ENCODE measurements at places on chromosomes 3 and 15.

DNA sequence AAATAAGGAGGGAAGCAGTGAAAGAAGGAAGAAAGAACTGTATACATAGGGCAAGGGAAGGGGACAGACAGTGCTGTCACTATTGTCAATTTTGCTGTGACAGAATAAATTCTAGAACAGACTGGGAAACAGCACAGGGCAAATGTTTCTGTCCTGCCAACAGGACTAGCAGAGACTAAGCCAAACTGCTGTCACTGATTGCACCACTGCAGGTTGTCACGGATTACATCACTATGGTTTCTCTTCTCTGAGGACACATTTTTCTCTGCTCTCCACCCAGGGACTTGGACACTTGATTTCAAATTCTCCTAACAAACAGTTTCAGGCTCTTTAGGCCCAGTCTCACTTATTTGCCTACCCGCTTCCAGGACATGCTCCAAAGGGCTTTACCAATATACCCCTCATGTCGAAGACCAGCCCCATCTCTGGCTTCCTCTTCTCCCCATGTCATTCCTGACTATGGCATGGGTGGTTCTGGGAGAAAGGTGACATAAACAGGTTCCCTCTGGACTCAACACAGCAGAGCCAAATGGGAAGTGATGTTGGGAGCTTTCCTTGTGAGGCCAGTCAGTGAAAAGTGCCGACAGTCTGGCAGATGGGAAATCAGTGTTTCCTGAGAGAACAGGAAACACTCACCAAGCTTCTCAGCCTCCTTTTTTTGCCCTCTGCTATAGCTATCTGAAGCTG, 70.2 kb upstream of the ST3GAL6 start:
- DNase-seq, result no peak

GRCh38 chr3:9902372-9903237, at the start of gene IL17RE:
IL17RE (plus strand) TSS chr3:9902848; CDS start chr3:9902933, 85 bp downstream.
- DNase-seq, result no peak

- no peak for DNase-seq
These were observed 776.3 kb downstream of the TUSC7 start for GRCh38 chr3:117485841-117486240.

- no peak for DNase-seq
These were observed 29.8 kb downstream of the DNAJC19 start for GRCh38 chr3:180959691-180960090.

GRCh38 chr15:56076640-56077039, 83.2 kb upstream of the NEDD4 start:
- DNase-seq, result no peak

DNA sequence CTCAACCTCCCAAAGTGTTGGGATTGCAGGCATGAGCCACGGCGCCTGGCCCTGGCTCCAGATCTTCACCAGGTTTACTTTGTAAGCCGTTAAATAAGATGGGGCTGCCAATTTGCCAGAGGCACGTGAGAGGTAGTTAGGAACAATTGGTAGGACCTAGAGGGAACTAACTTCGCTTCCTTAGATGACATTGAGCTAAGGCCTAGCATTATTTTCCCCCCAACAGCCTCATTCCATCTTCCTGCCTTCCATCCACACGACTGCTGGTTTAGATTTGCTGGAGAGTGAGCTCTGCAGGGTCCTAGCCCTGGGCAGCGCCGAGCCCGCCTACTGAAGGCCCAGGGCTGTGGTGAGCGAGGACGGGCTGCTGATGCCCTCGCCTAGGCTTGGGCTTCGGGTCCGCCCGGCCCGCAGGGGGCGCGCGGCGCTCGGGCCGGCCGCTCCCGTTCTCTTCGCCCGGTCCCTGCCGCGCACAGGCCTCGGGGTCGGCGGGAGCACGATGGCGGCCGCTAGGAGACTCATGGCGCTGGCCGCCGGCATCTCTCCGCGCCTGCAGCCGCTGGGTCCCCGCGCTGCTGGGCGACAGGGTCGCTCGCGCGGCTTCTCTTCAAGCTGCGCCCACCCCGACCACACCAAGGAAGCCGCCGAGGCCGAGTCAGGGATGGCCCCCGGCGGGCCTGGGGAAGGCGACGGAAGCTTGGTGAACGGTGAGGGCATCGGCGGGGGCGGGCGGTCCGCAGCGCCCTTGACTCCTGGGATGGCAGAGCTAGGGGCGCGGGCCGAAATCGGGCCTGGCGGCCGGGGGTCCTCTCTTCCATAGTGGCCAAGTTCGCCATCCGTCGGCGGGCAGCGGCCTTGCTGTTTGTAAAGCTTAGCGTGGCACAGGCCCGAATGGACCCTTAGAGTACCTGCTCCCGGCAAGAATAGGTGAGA, 21.9 kb downstream of the DHX30 start:
- DNase-seq, result peak; percentile 18

- no peak for DNase-seq
These were observed 26.4 kb downstream of the CBLB start for GRCh38 chr3:105842449-105842848.

DNA sequence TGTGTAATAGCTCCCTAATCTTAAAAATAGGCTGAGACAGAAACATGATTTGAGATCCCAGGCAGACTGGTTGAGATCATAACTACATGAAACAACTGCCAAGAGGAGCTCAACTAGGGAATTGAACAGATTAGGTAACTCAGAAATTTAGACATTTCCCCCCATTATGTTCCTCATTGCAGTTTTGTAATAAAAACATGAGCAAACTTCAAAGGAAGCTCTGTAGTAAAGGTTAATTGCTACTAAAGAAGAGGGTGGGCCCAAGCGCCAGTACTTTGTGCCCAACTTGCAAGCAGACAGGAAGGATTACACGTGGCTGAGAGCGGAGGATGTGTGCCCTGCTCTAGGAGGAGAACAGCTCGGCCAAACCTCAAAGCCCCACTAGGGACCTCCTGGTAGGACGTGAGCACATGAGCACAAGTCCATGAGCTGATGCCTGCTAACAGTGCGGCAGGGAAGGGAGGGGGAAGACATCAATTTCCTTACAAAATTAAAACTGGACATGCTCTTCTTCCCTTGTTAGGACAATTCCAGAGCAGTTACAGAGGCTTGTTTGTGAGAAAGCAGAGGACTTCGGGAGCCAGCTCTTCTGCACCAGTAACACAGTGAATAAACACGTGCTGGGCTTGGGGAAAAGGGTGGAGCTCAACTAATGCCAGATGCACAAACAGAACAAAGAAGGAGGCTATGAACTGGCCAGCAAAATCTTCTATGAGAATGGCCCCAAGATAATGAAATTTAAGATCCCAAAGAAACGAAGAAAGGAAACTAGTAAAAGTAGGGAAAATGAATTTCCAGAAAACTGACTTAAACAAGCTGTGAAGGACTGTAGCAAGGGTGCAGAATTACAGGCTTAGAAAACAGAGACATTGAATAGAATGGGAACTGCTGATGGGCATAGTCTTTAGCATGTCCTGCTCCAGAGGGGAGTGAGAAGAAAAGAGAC, 275.5 kb downstream of the MECOM start:
- DNase-seq, result no peak

DNA sequence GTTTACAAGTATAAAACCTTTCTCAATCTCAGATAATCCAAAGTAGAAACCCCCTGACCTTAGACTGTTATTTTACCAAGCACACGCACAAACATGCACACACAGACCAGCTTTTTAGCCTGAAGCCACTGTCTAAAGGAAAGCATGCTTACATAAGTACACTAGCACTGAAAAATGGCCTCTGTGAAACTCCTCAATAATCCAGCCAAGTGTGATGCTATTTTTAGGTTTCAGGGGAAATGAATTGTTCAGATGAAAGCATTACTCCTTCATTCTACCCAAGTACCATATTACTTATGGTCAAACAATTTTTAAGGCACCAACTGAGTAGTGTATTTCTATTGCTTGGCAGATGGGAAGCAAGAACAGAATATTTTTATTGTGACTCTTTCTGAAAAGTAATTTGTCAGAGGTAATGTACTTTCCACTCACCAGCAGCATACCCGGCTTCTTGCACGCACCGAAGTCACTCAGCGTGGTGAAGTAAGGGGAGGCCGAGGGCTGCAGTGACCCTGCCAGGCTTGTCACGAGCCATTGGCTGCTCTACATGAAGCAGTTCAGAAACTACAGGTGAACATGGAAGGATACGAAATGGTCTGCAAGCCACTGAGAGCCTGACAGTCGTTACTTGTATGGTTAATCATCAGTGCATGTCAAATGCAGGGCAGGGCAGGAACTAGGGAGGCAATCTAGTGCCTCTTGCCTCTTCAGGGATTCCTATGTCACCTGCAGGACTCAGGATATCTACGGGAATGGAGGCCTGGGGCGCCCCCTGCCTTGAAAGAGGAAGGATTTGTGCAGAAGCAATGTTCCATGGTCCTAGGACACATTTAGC, 106.7 kb downstream of the GABRB3 start:
- DNase-seq, result no peak

DNA sequence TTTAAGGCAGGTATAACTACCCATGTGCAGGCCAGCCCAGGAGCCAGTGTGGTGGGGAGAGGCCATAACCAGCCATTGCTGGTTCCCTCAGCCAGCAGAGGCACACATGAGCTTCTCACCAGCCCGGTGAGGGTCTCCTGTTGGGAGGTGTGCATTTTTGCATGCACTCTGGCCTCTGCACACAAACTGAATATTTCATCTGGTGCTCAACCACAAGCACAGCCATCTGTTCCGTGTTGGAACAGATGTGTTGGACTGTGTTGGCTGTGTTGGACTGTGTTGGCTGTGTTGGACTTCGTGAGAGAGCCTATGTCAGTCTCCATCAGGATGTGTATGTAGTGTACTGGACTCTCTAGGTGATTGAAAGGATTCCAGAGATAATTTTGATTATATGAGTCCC, 67.2 kb downstream of the RPL39L start:
- DNase-seq, result no peak

DNA sequence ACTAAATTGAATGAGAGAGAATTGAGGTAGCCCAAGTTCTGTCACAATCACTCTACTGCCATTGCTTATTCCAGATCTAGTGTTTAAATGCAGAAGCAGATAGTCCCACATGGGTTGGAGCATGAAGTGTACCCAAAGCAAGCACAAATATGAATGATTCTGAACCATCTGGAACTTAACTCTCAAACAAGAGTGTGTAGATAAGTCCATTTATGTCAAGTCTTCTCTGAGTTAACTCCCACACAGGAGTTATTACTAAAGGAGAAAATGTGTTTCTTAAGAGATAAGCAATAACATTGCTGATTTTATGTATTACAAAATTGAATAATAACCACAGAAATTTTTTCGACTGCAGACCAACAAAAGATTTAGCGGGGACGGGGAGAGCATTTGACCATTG, 33.6 kb downstream of the PAQR9 start:
- DNase-seq, result no peak

DNA sequence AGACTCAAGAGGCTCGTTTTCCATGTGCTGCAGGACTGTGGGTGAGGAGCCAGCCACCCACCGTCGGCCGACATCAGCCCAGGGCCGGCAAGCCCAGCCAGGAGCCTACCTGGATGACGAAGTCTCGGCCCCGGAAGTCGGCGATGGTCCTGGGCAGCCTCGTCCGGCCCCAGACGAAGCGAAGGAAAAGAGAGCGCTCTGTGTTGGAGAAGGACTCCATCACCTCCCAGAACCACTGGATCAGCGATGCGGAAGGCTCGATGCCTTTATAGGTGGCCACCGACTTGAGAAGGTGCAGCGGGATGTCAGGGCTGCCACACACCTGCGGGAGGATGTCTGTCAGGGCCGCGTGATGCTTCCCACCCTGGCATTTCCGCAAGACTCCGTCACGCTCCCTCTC, 13.8 kb upstream of the OCA2 start:
- DNase-seq, result no peak

DNA sequence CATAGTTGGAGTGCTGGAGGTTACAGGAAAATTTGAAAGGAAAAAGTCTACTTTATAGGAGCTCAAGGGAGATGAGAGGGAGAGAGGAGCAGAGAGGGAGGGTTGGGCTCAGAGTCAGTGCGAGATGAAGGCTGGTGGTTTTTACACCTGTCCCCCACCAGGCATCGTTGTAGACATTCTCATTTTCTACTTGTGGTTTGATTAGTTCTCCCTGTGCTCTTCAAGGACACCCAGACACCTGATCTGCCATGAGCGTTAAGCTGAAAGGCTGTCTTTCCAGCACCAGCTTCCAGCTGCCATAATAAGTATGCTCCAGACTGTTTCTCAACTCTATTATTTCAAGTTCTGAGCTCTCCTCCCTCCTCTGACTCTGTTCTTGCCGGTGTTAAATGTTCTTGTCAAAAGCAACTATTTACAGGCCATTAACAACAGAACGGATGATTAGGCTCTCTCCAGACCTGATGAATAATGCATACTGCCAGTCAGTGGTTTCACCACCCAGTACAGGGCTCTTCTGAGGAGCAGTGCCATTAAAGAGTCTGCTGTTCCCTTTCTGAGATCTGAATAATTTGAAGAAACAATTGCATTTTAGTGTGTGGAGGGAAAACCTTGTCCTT, 514.6 kb upstream of the MCTP2 start:
- no peak for DNase-seq

- no peak for DNase-seq
These were observed 153.5 kb upstream of the GOLIM4 start for GRCh38 chr3:168249205-168249549.

- no peak for DNase-seq
These were observed 23.1 kb downstream of the ZBTB38 start for GRCh38 chr3:141391298-141391990.

DNA sequence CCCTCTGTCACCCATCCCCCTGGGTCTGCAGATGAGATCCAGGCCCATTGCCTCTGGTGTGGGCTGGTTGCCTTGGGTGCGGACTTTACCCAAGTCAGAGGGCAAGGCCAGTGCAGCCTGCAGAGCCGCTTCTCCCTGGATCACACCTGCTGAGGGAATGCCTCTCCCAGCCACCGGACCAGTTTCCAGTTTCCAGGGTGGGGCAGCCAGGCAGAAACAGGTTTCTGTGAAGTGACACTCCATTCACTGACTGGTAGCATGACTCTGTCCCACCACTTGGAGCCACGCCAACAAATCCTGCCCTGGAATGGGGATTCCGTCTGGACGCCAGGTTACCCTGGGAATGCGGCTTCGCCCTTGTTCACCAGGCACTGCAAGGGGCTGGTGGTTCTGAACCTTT, 30.0 kb downstream of the PAQR5 start:
- DNase-seq, result no peak

DNA sequence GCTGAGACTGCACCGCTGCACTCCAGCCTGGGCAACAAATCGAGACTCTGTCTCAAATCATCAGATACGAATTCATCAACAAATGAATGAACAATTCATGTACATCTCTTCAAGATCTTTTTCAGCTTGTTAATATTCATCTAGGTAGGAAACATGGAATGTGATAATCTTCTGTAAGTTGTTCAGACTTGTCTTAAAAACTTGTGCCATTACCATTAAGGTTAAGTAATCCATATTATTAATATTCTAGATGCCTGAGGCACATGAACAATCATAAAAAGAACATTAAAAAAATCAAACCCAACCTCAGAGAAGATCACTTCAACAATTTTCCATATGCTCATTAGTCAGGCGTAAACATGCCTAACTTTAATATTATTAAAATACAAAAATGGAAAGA, 36.2 kb downstream of the CHSY1 start:
- no peak for DNase-seq

DNA sequence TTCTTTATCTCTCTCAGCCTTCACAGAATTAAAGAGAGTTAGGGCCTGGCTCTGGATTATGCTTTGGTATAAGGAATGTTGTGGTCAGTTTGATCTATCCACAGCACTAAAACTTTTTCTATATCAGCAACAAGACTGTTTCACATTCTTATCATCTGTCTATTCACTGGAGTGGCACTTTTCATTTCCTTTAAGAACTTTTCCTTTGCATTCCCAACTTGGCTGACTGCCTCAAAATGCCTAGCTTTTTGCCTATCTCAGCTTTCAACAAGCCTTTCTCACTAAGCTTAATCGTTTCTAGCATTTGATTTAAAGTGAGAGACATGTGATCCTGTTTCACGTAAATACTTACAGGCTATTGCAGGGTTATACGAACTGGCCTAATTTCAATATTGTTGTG, 471.8 kb downstream of the GBE1 start:
- DNase-seq, result no peak

- DNase-seq, result no peak
These were observed 788.2 kb upstream of the ARPP21 start for GRCh38 chr3:34851137-34851536.
